Chondrocyte (in vitro differentiated cells): ENCODE measurements at places on chromosomes 4 and X. TPM values are rescaled to one million over a fixed set of nuclear protein-coding genes. Genes with fewer than 3 reads are reported as not detected.

DNA sequence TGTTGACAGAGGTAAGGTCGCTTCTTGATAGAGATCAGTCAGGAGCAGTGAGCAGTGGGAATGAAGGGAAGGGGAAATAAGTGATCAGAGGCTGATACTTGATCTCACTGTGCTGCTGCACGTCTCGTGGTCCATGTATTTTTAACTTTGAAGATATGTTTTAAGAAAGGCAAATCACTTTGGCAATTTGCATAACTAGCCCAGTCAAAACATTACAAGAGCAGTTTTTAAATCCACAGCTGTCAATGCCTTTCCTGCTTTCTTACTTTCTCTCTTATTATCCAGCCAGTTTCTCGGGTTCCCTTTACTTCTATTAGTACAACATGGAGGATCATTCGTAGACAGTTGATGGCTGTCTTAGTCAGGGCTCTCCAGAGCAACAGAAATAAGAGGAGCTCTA is 472.8 kb downstream of the TMA16 start:
- DNase-seq = no peak
- H3K4me3 ChIP-seq = no peak overlapping the region
- H3K27me3 ChIP-seq = peaks cover 3% of the 10 kb centered on the region

GRCh38 chr4:55356991-55357461 is 11.0 kb downstream of the SRD5A3 start:
- H3K27ac ChIP-seq = peak overlapping the region; percentile 20
- peaks cover 14% of the 10 kb centered on the region for H3K36me3 ChIP-seq
- no peak for DNase-seq
- H3K4me3 ChIP-seq = no peak overlapping the region

- no peak overlapping the region for H3K27ac ChIP-seq
- peaks cover 5% of the 10 kb centered on the region for H3K36me3 ChIP-seq
- peaks cover 29% of the 10 kb centered on the region for H3K27me3 ChIP-seq
- H3K4me3 ChIP-seq = no peak overlapping the region
- peaks cover 3% of the 10 kb centered on the region for H3K4me1 ChIP-seq
- no peak for DNase-seq
These were observed 28.0 kb downstream of the MGAT4D start for GRCh38 chr4:140469791-140470733.

- H3K36me3 ChIP-seq = peaks cover 9% of the 10 kb centered on the region
- no peak overlapping the region for H3K27ac ChIP-seq
- H3K27me3 ChIP-seq = peaks cover 24% of the 10 kb centered on the region
- H3K4me1 ChIP-seq = no peaks in the 10 kb centered on the region
- H3K4me3 ChIP-seq = no peak overlapping the region
- DNase-seq = no peak
These were observed 133.1 kb downstream of the KDR start for GRCh38 chr4:54992266-54992665.

Gene CLGN
- 0.41 to 0.89 TPM (median 0.60 TPM) in 3 replicates for total RNA-seq

DNA sequence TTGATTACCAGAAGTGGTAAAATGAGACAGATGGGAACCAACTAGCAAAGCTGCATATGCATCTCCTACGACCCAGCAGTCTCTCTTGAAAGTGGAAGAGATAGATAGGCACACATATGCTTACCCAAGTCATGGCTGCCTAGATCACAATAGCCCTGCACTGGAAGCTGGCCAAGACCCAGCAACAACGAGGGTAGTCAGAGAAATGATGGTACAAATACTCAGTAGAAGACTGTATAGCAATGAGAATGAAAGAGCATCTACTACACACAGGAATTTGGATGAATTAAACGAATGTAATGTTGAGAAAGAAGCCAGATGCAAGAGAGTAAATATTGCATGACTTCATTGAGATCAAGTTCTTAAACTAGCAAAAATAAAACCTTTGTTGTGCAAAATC is 100.3 kb upstream of the FAT1 start:
- DNase-seq = no peak
- no peak overlapping the region for H3K27ac ChIP-seq
- no peaks in the 10 kb centered on the region for H3K36me3 ChIP-seq
- H3K4me1 ChIP-seq = peaks cover 38% of the 10 kb centered on the region

Gene CT45A1
- not detected in 3 replicates for total RNA-seq

Gene YY2
- 3.6 to 4.9 TPM (median 4.7 TPM) in 3 replicates for total RNA-seq

Gene PPP1R3F
- 6.6 to 15.0 TPM (median 8.0 TPM) in 3 replicates for total RNA-seq

DNA sequence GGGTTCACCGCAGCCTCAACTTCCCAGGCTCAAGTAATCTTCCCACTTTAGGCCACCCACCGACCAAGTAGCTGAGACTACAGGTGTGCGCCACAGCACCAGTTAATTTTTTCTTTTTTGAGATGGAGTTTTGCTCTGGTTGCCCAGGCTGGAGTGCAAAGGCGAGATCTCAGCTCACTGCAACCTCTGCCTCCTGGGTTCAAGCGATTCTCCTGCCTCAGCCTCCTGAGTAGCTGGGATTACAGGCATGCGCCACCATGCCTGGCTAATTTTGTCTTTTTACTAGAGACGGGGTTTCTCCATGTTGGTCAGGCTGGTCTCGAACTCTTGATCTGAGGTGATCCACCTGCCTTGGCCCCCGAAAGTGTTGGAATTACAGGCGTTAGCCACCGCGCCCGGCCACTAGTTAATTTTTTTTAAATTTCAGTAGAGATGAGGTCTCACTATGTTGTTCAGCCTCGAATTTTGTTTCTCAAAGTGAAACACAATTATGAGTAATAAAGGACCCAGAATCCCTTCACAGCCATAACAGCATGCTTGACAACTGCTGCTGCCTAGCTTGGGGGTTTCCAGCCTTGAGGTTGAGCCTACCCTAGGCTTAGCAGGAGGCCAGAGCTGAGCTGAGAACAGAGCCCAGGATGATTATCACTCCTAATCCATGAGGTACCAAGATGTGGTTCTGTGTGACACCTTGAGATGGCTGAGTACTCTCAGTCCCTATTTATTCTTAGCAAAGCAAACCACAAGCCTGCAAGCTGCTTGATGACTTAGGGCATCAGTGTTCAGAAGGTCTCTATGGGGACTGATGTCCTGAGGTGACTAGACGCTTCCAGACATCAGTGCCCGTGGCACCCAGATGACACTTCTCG is 41.6 kb upstream of the NKRF start:
- no peaks in the 10 kb centered on the region for H3K27me3 ChIP-seq
- no peak overlapping the region for H3K4me3 ChIP-seq

DNA sequence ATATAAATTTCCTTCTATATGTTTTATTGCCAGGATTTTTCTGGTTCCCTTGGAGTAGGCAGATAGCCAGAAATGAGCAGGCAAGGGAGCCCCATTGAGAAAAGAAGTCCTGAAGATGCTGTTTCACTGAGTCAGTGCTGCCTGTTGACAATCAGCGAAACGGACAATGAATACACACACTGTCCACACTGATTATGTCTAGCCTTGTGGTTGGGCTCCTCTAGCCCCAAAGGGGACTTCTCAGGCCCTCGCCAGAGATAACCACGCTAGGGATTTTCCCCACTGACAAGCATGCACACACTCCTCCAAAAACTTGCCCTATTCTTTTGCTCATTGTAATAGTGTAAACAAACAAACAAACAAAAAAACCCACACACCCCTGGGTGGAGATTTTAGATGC is 369.3 kb downstream of the DMD start:
- no peaks in the 10 kb centered on the region for H3K27me3 ChIP-seq
- DNase-seq = no peak
- H3K27ac ChIP-seq = no peak overlapping the region
- no peak overlapping the region for H3K4me3 ChIP-seq
- H3K4me1 ChIP-seq = no peaks in the 10 kb centered on the region
- peaks cover 5% of the 10 kb centered on the region for H3K36me3 ChIP-seq

Gene MAGEA8
- not detected in 3 replicates for total RNA-seq

Gene SPANXN3
- total RNA-seq = not detected in 3 replicates

- no peak overlapping the region for H3K4me3 ChIP-seq
- peaks cover 35% of the 10 kb centered on the region for H3K4me1 ChIP-seq
- H3K36me3 ChIP-seq = peaks cover 6% of the 10 kb centered on the region
- DNase-seq = no peak
- H3K27ac ChIP-seq = peak overlapping the region; percentile 67
These were observed 41.1 kb upstream of the PDK3 start for GRCh38 chrX:24423960-24424359.

DNA sequence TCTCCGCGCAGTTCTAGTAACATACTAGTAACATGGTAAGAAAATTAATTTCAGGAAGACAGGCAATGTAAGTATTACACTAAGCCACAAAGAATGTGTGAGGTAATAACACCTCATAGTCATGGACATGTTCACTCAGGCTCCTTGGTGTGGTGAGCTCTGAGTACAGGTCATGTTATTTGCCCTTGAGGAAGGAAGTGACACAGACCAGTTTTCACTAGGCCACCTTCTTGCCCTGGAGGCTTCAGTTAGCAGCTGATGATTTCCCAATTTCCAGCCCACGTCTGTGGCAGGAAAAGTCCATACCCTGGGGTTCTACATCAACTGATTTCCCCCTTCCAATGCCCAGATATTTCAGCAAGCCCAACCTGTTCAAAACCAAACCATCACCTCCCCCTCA is 6.7 kb downstream of the APOO start:
- no peak overlapping the region for H3K4me3 ChIP-seq
- peaks cover 31% of the 10 kb centered on the region for H3K4me1 ChIP-seq
- no peak for DNase-seq
- no peak overlapping the region for H3K27ac ChIP-seq
- H3K27me3 ChIP-seq = no peaks in the 10 kb centered on the region

- H3K4me3 ChIP-seq = no peak overlapping the region
- no peak for DNase-seq
- no peak overlapping the region for H3K27ac ChIP-seq
These were observed 5.9 kb downstream of the ODAPH start for GRCh38 chr4:75561789-75562188.
